Heart right ventricle (tissue), 16 donors: ENCODE measurements at places on chromosomes 6 and 20. TPM values are rescaled to one million over a fixed set of nuclear protein-coding genes. Genes with fewer than 3 reads are reported as not detected.

Gene WFDC10A
- not detected for polyA plus RNA-seq

Gene WFDC2
- polyA plus RNA-seq: 0.55 TPM

Gene RAMACL
- 0.20 TPM for polyA plus RNA-seq

Gene PTPN1
- 15.5 TPM for polyA plus RNA-seq
